Foreskin fibroblast (primary cell): ENCODE measurements at places on chromosomes 5 and 9.
A peak's percentile ranks its signal among the peaks of the same experiment; 100 is the strongest.

DNA sequence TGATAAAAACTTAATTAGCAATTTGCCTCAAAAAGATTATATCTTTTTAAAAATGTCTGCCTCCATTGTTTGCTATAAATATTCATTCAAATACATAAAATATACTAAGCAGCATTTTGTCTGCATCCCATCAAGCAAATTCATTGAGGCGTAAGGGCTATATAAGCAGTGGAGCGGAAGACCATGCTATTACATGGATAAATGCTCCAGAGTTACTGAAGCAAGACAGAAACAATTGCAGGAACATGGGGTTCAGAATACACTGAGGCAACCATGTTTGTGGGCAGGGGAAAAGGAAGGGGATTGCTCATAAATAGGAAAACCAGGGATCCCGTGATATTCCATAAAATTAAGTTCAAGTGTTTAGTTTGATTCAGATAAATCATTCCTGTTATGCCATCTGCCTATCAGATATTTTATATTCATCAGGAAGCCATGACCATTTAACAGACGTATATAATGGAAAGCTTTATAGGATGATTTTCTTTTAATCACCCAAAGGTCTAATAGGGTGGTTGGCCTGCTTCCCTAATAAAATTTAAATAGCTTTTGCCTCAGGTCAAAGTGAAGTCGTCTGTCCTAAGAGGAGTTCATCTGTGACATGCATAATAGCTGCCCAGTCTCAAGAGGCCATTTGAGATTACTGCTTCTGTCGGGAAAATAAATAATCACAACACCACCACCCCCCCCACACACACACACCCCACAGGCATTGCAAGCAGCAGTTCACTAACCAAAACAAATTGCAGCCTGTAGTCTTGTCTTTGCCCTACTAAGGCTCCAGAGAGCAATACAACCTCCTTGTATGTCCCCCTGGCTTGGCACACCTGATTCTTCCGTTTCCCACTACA, 105.2 kb downstream of the RASEF start:
- DNase-seq = no peak

DNA sequence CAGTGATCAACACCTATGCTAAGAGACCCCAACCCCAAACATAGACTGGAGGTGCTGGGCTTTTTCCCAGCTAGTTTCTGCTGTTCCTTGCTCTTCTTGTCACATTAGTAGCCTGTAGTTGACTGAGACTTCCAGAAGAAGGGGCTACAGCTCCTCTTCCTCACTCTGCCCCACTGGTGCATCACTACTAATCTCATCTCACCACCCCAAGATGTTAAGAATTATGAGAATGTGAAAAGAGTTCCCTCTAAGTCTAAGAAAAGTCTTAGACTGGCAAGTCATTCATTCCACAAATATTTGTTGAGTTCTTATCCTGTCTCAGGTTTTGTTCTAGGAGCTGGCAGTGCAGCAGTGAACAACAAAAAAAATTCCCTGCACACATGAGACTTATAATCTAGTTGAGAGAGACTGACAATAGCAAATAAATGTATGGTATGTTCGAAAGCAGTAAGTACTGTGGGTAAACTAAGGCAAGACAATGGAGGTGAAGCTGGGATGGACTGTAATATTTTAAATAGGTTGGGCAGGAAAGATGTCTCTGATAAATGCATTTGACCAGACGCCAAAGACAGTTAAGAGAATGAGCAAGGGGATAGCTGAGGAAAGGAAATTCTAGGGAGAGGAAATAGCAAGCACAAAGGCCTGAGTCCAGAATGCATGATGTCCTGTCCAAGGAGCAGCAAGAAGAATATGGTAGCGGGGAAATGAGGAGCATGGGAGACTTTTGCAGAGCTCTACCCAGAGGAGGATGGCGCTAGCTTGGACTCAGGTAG, 92.3 kb downstream of the PTCD2 start:
- peak; percentile 63 for DNase-seq

- DNase-seq = no peak
Measured at GRCh38 chr5:12690361-12690760, 786.1 kb upstream of the CTNND2 start.

DNA sequence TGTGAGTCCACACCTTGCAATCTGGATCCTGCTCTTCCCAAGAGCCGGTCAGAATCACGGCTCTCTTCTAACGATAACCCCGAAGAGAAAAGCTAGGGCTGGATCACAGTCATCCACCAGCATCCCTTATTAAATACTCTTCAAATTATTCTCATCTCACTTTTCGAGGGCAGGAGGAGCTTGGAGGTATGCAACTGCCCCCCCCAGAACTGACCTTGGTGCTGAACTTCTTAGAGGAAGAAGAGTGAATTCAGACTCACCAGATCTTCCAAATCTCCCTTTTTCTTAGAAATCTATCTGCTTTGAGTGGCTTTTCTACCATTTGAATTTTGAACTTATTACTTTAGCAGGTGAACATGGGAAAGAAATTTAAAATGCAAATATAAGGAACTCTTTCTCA, 75.7 kb downstream of the MED10 start:
- DNase-seq = no peak

DNA sequence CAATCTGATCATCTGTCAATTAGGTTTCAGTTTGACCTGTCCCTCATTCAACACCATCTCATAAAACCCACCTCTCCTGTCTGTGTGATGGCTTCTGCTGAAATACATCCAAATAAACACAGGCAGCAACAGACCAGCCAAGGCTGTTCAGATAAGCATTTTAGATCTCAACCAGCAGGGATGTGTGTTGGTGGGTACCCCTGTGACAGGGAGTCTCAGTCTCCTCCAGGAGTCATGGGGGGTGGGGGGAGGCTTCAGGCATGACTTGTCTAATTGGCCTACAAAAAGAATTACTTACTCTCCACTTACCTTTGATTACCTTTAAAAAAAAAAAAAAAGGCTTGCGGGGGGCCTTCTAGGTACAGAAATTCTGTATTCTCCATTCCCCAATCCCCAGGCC, 65.9 kb downstream of the ROR2 start:
- DNase-seq = no peak
